ENCODE measurements at places on chromosomes 2 and 18.

DNA sequence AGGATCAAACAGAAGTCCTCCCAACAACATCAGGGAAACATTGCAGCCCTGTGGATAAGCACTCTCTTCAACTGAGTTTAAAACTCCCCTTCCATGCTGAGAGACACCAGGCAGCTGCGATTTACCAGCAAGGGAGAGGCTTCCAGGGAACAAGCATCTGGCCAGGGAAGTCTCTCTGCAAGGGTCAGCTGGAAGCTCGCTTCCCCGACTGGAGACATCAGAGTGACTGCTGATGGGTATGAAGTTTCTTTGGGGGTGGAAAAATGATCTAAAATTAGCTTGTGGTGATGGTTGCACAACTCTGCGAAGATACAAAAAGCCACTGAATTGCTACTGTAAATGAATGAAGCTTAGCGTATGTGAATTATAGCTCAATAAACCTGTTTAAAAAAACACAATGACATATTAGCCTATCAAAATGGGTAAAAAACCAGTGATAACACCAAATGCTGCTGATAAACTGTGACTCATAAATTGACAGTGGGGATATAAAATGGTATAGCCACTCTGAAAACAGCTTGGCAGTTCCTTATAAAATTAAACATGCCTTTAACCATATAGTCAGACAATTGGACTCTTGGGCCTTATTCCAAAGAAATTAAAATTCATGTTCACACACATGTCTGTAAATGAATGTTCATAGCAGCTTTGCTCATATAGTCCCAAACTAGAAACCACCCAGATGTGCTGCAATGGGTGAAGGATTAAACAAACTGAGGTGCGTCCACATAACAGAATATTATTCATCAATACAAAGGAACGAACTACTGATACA, 1082.0 kb downstream of the SOCS6 start:
- DNase-seq, result no peak

DNA sequence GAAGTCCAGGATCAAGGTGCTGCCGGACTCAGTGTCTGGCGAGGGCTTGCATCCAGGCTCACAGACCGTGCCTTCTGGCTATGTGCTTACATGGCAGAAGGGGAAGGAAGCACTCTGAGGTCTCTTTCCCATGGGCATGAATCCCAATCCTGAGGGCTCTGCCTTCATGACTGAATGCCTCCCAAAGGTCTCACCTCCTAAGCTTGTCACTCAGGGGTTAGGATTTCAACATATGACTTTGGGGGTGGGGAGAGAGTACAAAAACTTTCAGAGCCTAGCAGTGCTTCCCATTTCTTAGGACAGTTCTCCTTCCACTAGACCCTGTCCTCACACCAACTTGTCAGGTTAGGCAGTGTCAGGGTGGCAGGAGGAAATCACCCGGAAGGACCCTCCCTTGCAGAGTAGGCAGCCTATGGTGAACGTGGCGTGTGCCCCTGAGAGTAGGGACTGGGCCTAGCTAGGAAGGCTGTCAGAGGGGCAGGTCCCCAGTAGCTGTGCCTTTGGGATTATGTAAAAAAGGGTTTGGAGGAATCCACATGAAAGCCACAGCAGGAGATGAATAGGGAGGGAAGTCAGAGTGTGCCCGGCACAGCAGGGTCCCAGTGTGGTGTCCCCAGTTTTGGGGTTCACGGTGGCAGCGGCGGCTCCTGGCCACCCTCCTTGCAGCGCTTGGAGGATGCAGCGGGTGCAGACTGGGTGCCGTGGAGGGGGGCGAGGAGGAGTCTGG, 233.3 kb downstream of the LDLRAD4 start:
- DNase-seq, result no peak

GRCh38 chr2:197669077-197669476, 6.3 kb downstream of the RFTN2 start:
- DNase-seq, result no peak

- peak; percentile 51 for DNase-seq
These were observed 61.3 kb upstream of the ITSN2 start for GRCh38 chr2:24421668-24422067.
